Cortex of kidney (tissue), 1 donor: ENCODE measurements at places on chromosomes 7 and 10.

- DNase-seq = no peak
These were observed 36.5 kb downstream of the COA1 start for GRCh38 chr7:43692582-43693373.

DNA sequence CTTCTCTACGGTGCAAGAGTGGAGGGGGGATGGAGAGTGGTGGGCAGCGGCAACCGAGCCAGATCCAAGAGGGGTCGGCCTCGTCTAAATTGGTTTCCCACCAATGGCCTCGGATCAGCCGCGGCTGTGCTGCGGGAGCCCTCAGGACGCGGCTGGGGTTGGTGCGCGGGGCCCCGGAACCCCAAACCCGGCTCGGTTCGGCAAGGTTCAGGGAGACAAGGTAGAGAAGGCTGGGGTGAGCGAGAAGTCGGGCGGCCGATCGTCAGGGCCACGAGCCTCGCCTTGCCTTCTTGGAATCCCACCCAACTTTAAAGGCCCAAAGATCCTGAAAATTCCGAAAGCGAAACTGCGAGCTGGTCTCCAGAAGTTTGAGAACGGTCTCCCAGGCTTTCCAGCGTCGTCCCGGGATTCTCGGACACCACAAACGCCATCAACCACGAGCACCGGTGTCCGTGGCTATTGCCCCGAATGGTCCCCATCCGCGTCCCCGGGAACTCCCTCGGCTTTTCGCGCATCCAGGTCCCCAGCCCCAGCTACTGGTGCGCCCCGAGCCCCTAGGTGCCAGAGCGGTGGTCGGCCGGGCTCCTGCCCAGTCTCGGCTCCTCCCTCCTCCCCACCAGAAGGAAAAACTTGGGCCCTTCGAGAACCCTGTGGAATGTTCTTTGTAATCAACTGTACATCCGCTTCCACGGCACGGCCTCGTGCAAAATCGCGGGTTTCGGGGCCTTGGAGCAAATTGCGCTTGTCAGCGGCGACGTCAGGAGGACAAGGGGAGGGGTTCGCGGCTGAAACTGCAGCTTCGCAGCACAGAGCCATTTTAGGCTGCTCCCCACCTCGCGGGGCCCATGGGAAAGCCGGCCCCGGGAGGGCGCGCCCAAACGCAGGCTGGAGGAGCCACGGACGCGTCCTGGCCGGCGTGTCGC, 3.2 kb downstream of the SFMBT2 start:
- no peak for DNase-seq

DNA sequence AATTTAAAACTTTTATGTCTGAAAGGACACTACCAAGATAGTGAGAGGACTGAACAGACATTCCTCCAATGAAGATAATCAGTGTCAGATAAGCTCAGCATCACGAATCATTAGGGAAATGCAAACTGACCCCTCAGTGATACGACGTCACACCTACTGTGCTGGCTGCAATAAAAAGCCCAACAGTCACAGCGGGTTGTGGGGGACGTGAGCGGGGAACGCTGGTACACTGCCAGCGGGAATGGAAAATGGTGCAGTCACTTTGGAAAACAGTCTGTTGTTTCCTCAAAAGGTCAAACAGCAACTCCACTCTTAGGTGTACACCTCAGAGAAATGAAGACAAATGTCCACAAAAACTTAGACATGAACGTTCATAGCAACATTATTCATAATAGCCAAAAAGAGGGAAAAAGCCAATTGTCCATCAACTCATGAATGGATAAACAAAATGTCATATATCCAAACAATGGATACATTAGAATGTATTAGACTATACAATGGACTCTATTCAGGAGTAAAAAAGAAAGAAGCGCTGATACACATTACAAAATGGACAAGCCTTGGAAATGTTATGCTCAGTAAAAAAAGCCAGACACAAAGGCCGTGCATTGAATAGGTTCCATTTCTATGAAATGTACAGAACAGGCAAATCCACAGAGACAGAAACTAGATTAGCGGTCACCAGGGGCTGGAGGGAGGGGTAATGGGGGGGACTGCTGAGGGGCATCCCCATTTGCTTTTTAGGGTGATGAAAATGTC, 2.4 kb upstream of the ECHS1 start:
- DNase-seq = no peak

GRCh38 chr10:25039531-25039930, 23.1 kb downstream of the THNSL1 start:
- DNase-seq = no peak

DNA sequence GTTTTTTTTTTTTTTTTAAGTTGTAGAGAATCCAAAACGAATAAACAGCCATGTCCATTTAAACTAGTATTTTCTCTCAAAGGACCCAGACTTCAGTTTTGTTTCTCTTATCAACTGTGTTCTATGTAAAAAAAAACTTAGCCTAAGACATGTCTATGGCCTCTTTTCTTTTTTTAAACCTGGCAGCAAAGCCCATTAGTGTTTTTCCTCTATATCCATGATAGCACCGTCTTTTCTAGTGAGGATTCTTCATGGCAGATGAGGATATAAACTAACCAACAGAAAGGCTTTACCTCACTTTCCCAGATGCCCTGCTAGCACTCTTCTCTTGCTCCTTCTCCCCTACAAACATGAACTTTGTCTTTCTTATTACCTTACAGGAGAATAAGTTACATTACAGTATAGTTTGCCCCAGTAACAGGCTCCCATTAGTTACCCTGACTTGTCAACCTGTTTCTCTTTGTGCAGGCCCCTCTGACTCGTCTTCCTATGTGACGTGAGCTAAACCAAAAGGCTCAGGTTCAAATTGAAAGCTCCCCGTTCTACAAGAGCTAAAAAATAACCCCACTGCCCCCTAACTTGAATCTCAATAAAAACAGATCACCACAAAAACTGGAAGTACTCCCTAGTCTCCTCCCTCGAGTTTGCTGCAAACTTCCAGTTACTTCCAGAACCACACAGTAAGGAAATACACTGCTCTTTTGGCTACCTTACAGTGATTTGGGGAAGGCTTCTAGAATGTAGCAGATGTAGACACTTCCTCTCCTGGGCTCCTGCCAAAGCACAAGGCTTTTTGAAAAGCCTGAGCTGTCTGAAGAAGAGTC, 20.1 kb downstream of the P4HA1 start:
- no peak for DNase-seq

- no peak for DNase-seq
These were observed 847 bp downstream of the BTAF1 start for GRCh38 chr10:91924212-91925021.

DNA sequence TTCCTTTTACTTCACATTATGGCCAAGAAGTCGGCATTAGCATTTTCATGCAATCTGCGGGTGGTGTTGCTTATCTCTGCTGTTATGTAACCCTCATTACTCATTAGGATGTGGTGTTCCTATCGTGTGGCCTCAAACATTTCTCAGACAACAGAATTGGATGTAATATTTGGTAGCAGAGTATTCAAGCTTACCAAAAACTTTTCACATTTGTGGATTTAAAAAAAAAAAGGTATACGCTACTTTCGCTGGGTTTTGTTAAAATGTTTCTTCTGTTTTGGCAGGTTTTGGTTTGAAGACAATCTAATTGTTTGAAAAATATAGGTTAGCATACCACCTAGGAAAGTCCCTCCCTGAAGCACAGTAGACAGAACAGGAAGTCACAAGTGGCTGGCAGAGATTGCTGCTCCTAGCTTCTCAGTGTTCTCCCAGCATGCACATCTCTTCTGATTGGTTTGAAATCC, 128.8 kb downstream of the GATA3 start:
- DNase-seq = no peak

GRCh38 chr7:105202616-105203015, 186.1 kb downstream of the SRPK2 start:
- DNase-seq = no peak

- no peak for DNase-seq
These were observed 477 bp upstream of the FBXW4 start for GRCh38 chr10:101695404-101695890.

GRCh38 chr10:117938104-117938503, 108.6 kb downstream of the RAB11FIP2 start:
- no peak for DNase-seq

DNA sequence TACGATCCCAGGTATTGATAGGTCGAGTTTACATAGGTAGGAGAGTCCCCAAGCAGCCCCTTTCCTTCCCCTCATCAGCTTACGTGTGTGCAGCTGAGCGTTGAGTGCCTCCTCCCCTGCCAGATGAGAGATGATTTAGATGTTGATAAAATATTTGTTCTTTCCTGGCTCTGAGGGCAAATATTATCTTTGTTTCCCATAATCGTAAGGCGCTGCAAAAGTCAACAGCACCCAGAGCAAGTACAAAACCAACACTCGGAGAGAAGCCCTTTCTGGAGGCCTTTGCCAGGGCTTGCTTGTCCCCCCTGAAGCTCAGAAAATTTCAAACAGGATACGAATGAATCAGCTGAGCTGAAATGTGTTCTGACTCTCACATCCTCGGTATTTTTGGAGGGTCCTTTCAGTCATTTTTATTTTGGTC, 683.2 kb downstream of the LRMDA start:
- DNase-seq = no peak

- DNase-seq = no peak
These were observed 241.5 kb downstream of the WDR37 start for GRCh38 chr10:1297566-1298301.

- no peak for DNase-seq
These were observed 45.0 kb downstream of the TNS3 start for GRCh38 chr7:47536661-47537611.

DNA sequence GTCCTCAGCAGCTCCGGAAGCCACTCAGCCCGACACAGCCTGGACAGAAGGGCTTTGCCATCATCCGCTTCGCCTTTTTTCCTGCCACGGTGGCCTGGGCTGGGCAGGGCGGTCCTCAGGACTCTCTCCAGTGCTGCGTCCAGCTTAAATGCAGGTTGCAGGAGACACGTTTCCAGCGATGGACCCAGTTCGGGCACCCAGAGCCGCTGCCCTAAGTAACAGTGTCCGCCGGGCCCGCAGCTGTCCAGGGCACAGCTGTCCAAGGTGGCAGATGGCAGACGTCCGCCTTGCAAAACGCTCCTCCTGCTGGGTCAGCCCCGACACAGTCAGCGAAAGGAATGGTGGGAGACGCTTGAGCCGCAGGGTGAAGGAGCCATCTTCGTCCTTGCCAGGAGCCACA, 37.0 kb upstream of the FOXL3 start:
- DNase-seq = no peak

- no peak for DNase-seq
These were observed 103.4 kb downstream of the TRRAP start for GRCh38 chr7:98981701-98982100.

DNA sequence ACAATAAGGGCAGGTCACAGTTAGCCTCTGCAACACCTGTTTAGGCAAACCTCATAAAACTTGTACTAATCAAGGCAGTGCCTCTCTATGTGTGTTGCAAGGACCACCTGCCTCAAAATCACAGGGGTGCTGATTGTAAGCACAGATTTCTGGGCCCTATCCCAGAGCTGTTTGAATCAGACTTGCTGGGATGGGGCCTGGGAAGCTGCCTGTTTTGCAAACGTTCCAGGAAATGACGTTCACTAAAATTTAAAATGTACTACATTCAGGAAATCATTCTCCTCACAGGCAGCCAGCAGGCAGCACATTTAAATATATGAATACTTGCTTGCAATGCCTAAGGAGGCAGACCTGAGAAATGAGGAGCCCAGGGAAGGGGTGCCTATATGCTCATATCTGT, 4.3 kb upstream of the GRM8 start:
- no peak for DNase-seq

GRCh38 chr7:115635376-115635775, 395.2 kb downstream of the TFEC start:
- DNase-seq = no peak

DNA sequence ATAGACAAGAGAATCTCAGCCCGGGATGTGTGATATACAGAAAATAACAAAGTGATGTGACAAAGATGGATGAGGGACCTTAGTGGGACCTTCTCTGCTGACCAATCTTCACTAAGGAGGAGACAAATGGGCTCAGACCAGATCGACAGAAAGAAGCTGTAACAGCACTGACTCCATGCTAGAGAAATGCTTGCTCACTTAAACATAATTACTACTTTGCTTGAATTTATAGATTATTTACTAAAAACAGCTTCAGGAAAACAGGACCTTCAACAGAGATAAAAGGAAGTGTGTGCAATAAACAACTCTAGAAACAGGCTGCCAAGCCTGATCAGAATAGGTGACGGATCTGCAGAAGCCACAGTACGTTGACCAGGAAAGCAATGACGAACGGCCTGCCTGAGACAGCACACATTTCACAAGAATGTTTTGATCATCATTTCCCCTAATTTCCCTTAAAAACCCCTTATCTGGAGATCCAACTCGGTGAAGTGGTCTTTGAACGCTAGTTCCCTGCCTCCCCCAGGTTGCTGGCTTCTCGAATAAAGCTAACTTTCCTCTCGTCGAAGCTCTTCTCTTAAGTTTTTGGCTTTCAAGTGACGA, 98.4 kb upstream of the STEAP1B start:
- DNase-seq = no peak

DNA sequence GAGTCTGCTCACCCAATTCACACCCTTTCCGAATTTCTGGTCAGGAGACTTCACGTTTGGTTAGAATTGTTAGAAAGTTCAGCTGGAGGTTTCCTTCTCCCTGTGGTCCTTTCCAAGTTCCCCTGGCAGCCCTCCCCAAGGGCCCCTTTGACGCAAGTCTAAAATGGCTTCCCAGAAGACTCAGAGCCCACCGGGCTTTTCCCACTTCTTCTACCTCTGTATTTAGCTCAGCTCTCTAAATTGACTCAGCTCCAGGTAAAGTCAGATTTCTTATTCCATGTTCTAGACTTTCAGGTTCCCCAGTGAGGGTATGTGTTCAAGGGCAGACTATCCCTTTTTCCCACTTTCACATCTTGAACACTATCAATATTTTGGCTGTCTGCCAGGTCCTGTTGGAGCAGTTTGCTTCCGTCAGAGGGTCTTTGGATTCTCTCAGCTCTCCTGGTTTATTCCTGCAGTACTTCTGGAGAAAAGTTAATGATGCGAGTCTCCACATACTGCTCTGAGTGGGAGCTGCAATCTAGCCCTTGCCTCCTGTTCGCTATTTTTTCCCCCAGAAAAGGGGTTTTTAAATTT, 53.1 kb upstream of the ZNF273 start:
- DNase-seq = no peak

DNA sequence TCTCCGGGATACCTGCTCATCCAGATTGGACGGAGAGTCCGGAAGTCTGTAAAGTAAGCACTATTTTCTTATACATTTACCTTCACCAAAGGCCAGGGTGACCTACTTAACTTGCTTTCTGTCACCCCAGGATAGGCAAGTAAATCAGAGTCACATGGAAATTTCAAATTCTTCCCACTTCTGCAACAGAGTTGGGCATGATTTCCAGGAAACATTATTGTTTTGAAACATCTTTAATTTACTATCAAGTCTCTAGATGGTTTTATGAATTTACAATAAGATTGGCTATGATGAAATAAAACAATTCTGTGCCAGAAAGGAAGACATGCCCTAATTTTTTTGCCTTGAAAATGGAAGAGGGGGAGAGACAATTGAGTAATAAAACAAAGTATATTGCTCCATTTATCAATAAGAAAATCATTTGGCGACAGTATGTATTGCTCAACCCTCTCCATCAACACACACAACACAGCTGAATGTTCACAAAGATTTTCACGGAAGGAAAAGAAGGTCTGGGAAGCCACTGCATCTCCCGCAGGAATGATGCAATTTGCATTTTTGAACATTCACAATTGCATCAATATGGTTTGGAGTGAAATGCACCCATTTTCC, 702.8 kb downstream of the PARD3 start:
- no peak for DNase-seq
